Skeletal muscle cell (primary cell): ENCODE measurements at places on chromosomes 13 and 19.
A peak's percentile ranks its signal among the peaks of the same experiment; 100 is the strongest.

GRCh38 chr13:30880151-30880855 is 25.8 kb upstream of the MEDAG start:
- DNase-seq = no peak

DNA sequence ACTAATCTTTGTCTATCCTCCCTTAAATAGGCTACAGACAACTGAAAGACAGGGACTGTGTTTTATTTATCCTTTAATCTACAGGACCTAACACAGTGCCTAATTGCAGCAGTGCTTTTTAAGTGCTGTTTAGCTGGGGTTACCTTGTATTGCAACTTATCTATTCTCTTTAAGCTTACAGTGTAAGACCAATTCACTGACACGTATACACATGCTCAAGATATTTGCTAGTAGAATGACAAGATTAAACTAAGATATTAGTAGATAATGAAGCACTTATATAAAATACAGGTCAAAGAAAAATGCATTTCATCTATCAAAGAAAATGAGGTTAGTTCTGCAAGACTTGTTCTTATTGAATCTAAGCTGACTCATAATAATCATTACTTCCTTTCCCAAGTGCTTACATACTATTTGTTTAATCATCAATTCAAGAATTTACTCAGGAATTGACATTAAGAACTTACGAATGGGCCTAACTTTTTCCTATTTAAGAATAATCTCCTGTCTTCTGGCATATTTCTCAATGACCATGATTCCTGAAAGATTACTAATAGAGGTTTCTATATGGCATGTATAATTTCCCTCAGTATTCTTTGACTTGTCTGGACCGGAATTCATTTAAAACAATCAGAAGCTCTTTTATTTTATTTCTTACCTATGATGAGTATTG is 75.8 kb upstream of the MAB21L1 start:
- DNase-seq = peak; percentile 25

DNA sequence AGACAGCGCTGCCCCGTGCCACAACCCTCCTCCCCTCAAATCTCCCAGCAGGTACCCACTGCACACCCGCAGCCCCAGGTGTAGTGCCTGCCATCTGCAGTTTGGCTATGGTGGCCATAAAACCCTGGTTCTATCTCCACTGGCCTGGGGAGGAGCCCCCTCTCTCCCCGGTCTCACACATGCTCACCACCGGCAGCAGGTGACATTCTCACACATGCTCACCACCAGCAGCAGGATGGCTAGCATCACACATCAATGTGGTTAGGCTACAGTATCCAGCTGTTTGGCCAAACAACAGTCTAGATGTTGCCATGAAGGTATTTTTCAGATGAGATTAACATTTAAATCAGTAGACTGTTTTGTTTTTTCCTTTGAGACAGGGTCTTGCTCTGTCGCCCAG is 31.1 kb downstream of the ELL start:
- no peak for DNase-seq

- no peak for DNase-seq
Measured at GRCh38 chr19:5799247-5800241, 5.3 kb upstream of the NRTN start.

DNA sequence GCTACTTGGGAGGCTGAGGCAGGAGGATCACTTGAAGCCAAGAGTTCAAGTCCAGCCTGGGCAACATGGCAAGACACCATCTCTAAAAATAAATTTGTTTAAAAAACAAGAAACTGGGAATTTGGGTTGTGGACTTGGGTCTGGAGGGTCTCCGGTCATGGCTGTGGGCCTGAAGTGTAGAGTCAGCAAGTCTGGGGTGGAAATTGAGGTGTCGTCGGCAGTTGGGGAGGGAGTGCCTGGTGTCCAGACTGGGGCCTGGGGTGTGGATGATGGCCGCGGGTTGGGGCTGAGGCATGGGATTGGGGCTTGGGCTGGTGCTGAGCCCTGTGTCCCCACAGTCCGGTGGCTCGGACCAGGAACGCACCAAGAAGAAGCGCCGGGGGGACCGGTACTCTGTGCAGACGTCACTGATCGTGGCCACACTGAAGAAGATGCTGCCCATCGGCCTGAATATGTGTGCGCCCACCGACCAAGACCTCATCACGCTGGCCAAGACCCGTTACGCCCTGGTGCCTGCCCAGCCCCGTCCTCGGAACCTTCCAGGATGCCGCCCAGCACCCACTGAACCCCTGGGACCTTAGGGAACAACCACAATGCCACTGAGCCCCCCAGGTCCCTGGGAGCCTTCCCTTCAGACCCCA is 91.6 kb downstream of the RYR1 start:
- DNase-seq = no peak

- DNase-seq = no peak
Measured at GRCh38 chr13:27117952-27118351, 53.7 kb downstream of the USP12 start.

DNA sequence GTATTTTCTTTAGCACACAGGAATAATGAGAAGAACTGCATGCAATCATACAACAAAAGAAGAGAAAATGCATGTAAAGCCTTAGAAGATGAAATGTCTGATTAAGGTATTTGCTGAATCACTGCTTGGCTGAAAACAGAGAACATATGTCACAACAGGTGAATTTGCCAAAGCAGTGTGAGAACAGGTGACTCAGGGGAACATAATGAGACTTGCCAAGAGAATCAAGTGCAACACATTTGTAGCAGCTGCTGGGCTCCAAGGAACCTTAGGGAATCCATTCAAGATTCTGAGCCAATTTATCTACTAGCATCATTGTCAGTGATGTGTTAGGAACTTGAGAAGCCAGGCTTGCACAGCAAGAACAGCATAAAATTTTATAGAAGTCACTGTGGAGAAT is 273.1 kb downstream of the PCDH20 start:
- no peak for DNase-seq

GRCh38 chr13:99415014-99415650 is 86.1 kb upstream of the TM9SF2 start:
- no peak for DNase-seq

- peak; percentile 72 for DNase-seq
Measured at GRCh38 chr19:39401549-39402345, 4.9 kb upstream of the ZFP36 start.

DNA sequence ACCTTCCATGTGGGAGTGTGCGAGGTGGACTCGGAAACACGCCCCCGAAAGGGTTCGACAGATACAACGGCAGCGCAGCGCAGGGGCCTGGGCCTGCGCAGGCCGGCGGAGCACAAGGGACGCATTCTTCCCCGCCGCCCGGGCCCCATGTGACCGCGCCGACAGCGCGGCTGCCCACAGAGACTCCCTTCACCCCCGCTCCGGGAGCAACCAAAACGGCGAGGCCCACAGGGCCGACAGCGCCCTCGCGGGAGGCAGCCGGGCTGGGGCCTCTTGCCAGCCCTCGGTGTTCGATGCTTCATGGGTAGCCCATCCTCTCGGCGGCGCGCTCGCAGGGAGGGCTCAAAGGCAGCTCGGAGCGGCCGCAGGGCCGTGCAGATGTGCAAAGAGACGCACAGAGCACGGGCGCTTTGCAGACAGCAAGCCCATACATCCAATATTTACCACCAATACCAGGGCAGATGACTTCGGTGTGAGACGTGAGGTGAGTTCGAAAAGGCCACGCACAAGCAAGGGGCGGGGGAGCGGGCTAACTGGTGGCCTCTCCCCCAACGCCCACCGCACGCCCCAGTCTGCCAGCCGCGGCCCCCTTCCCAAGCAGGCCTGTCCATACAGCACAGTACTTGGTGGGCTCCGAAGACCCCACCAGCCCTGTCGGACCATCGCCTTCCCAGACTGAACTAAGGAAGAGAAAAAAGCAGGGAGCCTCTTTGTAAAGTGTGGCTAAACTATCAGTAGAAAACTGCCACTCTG is 89.9 kb downstream of the CRYL1 start:
- no peak for DNase-seq

DNA sequence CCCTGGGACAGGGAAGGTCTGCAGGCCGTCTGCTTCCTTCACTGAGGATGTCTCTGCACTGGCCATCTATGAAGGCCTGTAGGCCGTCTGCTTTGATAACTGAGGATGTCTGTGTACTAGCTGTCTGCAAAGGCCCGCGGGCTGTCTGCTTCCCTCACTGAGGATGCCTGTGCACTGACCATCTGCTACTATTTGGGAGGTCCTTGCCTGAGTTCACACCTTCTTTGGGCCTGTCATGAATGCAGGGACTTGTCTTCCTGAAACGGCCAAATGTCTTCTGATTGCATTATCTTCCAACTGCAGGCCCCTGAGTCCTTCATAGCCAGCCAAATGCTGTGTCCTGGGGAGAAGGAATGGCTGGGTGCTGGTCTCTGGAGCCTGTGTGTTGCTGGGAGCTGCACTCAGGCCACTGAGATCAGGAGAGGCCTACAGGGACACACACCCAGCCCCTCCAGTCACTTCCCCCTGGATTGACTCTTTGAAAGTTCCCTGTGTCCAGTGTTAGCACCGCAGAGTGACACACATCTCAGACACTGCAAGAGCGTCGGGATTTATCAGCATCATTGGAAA is 72.9 kb downstream of the TEX29 start:
- DNase-seq = no peak

DNA sequence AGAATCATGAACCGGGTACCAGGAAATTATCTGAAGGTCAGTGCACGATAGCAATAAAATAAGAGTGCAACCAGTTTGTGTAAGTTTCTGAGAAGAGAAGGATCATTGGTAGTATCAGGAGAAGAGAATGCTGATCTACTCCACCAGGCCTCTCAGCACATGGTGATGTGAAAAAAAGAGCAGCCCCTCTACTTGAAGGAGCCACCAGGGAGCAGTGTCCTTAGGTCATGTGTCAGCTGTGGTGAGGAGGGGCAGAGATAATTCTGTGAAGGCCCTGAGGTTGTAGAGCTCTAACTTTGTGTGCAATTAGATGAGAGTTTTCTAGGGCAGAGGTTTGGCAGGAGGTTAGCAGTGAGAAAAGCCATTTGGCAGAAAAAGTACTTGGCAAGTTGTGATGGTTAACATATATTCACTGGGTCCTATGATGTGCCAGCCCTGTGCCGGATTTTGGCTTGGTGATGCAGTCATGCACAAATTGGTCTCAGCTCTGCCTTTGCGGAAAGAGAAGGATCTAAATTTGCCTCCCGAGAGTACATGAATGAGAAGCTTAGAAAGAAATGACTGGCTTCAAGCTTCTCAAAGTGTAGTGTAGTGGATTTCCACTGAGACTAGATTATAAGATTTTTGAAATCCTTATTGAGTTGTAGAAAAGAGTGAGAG is 19.2 kb upstream of the ZC3H13 start:
- DNase-seq = no peak

GRCh38 chr19:13281567-13282291 is 131.5 kb downstream of the IER2 start:
- peak; percentile 8 for DNase-seq

DNA sequence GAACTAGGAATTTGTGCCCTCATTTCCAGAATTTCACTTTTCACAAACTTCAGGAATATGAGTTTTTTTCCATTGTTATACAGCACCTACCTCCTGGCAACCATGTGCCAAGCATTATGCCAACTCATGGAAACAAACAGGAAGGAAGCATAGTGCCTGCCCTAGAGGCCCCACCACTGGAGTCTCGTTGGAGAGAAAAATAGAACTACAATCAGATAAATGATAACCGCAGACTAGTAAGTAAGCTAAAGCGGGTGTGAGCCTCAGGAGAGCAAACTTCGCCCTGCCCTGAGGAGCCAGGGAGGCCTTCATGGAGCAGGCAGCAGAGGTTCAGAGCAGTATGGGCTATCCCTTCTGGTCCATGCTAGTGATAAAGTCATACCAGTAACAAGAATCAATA is 75.9 kb downstream of the FRY start:
- no peak for DNase-seq

DNA sequence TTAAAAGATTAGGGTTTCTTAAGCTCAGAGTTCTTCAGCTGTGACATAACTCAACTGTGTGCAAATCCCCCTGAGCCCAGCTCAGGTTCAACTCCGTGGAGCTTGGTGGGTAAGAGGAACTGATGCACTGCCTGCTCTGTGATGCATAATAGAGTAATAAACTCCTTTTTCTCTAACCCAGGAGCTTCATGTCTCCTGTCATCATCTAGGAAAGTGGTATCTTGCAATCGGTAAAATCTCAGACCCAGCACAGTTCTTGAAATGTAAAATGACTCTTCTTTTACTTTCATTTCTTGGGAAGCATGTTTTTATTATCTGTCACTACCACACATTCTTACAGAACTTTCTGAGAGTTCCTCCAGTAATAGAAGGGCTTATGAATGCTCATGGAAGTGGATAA is 123.8 kb upstream of the PCDH9 start:
- peak; percentile 52 for DNase-seq

DNA sequence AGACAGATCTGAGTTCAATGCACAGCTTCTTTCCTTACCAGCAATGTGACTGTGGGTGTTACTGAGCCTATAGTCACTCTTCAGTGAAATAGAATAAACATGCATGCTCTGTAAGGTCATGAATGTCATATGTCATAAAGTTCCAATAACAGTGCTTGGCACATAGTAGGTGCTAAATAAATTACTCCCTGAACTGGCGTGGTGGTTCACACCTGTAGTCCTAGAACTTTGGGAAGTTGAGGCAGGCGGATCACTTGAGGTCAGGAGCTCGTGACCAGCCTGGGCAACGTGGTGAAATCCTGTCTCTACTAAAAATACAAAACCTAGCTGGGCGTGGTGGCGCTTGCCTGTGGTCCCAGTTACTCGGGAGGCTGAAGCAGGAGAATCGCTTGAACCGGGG is 13.2 kb downstream of the WBP4 start:
- no peak for DNase-seq

GRCh38 chr13:103546271-103546670 is 480.1 kb upstream of the SLC10A2 start:
- no peak for DNase-seq

DNA sequence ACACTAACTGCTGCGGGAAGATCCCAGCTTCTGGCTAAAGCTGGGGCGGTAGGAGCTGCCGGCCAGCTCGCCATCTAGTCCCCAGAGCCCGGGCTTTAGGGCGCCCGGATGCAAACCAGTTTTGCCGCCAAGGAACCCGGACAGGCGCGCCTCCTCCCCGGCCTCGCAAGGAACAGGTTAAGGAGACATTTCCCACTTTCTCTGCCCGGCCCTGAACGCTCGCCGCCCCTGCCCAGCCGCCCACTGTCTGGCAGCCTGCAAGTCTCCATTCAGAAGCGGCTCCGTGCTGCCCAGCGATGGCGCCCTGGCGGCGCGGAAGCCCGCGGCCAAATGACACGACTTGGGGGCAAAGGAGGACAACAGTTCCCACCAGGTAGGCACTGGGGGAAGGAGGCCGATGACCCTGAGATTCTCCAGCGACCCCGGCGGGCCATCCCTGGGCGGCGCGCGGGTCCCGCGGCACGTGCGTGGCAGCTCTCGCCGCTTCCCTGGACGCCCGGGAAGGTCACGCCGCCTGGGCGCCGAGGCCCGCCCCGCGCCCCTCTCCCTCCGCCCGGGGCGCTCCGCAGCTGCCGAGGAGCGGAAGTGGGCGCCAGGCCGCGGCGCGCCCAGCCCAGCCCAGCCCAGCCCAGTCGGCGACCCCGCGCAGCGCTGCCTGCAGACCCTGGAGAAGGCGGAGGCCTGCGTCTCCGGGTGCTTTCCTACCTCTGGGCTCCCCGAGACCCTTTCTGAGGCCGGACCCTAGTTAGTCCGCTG is 42.2 kb upstream of the HNRNPA1L2 start:
- no peak for DNase-seq

DNA sequence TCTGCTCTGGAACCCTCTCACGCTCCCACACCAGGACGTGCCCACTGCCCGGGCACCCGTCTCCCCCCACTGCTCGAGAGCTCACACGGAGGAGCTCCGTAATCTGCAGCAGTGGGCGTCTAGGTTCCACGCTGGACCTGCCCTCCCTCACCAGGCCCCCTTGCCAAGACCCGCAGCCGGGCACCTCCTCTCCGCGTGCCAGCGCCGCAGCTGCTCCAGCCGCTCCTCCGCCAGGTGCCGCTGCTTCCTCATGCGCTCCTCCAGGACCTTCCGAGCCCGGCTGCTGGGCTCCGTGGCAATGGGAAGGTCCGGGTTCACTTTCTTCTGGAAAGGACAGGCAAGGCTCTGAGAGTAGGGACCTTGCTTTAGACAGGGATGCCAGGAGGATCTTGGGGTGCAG is 35.0 kb upstream of the MATK start:
- no peak for DNase-seq
